ENCODE measurements at places on chromosomes 11 and 22.

DNA sequence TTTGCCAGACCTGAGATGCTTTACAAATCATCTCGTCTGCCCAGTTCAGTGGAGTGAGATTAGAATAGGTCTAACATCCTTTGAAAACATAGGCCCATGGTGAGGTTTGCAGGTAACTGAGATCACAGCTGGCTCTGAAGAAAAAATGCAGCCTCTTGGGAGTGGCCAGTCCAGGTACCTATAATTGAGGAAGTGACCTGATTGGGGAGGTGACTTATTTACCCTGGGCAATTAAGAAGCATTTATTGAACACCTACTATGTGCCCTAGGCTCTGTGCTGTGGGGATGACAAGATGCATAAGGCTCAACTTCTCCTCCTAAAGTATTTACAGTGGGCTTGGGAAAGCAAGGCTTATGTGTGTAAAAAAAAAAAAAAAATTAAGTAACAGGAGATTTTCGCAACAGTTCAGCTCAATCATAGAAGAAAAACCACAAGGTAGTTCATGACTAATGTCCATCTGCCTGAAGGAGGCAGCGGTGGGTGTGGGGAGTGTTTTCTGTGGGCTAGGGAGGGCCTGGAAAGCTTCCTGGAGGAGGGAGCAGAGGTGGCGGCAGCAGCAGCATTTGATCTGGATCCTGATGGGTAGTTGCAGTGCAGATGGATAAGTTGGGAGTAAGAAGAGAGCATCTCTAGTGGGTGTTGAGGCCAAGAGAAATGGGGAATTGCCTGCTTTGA, 16.1 kb downstream of the MICAL2 start:
- no peak for DNase-seq

GRCh38 chr11:130055617-130056016, 14.1 kb upstream of the APLP2 start:
- no peak for DNase-seq

DNA sequence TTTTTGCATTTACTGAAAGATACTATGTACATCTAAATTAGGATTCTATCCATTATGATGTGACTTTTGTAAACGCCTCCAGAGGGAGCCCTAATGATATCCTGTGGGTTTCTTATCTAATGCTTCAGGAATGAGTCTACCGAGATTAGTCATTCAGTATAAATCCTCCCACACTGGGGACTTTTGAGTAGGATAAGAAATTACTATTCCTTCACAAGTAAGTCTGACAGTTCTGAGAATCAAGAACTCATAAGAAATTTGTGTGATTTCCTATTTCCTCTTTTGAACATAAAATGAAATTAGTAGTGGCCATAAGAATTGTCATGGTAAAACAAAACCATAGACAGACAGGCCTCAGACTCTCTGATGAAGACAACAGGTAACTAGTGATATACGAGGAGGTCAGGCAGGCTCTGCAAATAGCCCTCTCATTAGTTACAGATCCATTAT, 10.0 kb upstream of the OR5M1 start:
- DNase-seq: no peak

DNA sequence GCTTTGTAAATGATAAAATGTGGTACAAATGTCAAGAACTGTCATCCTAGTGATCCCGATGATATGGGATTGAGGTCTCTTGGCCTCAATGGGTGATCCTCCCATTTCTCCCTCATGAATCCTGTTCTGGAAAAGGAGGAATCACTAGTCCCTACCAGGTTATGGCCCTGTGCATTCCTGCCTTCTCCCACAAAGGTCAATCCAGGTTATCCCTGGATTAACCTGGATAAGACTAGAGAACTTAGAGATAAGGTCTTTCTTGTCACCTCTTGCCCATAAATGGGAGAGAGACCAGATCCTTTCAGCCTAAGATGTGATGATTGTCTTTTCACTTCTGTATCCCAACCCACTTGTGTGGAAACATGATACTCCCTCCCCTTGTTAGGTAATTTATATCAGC, 396.7 kb downstream of the BUD13 start:
- no peak for DNase-seq

DNA sequence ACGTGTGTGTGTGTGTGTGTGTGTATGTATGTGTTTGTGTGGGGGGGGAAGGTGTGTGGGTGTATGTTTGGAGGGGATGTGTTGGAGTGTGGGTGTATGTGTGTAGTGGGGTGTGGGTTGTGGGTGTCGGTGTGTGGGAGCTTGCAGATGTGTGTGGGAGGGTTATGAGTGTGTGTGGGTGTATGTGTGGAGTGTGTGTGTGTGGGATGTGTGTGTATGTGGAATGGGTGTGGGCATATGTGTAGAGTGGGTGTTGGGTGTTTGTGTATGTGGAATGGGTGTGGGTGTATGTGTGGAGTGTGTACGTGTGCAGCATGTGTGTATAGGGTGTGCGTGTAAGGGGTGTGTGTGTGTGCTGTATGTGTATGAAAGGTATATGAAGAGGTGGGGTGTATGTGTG, 14.7 kb downstream of the STX3 start:
- DNase-seq: no peak

DNA sequence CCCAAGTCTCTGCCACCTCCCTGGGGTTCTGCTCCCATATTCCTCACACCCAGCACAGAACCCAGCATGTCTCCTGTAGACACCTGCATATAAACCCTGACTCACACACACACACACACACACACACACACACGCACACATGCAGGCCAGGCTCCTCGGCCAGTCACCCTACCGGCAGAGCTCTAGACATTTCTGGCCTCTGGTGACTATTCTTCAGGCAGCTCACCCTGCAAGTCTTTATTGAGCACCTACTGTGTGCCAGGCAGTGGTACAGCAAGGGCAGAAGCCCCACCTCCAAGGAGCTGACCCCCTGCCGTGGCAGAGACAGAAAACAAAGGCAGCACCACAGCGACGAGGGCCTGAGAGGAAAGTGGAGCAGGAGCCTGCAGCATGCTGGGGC, 50.3 kb downstream of the CDKN1C start:
- no peak for DNase-seq

GRCh38 chr11:69928121-69928520, 108.9 kb upstream of the FGF3 start:
- no peak for DNase-seq
